ENCODE measurements at places on chromosomes 4 and X.

DNA sequence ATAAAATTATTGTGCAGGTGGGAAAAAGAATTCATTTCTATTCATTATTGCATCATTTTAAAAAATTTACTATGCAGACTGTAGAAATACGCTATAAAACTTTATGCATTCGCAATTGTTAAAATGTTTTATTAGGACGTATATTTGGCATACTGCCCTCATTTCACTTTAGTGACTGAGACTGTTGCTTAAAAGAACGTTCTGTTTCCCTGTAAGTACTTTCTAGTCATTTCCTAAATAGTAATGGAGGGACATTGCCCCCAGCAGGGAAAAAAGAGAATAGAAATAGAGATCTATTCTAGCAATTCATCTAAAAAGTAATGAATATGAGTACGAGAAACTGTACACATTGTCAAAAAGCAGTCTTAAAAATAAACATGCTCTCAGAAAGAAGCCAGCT lies 1295.8 kb upstream of the TENM3 start:
- DNase-seq: no peak

- DNase-seq: peak; percentile 26
Measured at GRCh38 chrX:121407627-121408026, 360.2 kb downstream of the GLUD2 start.

DNA sequence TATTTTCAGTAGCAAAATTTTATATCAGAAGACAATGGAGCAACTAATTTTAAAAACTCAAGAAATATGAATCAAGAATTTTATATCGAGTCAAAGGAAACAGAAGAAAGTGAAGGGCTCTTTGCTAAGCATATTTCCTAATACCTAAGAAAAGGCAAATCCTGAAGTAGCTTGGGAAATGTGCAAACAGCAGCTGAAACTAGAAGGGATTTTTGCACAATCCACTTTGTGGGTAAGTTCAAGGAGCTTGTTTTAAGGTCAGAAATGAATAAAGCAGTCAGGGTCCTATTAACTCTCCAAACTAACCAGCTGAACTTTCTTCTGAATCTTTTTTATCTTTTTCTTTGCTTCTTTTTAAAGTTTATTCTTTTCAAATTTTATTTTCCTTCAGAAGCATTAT lies 500.9 kb upstream of the CXorf51A start:
- DNase-seq: no peak

GRCh38 chr4:143531380-143531779 lies 17.9 kb downstream of the SMARCA5 start:
- peak; percentile 17 for DNase-seq

- no peak for DNase-seq
Measured at GRCh38 chr4:48836658-48837057, 5.8 kb downstream of the OCIAD1 start.

DNA sequence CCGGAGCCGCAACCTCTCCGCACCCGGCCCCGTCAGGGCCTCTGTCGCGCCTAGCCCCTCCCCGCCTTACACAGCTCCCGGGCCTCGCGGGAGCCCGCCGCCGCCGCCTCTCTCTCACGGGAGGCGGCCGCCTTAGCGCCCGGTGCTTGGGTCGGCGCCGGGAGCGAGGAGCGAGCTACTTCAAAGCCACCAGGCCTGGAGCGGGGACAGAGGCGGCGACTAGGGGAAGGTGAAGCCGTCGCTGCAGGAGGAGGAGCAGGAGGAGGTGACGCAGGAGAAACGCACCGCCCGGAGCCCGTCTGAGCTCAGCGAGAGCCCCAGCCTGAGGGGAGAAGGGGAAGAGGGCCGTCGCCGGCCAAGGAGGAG lies 250 bp downstream of the USP9X start:
- DNase-seq: peak; percentile 14

DNA sequence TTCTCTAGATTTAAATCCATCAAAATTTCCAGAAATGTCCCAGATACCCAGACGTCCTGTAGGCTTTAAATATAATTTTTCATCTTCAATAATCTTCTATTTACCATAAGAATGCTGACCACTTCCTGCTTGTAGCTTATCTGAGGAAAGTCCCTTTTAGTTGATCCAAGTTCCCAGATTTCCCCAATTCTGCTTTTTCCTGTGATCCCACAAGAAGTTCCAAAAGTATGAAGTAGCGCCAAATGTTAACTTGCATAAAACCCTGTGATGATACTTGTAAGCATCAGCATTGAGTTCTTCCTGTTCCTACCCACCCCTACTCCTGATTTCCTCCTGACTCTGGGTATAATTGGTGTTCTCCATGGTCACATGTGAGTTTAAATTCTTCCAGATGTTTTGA lies 10.6 kb upstream of the TLR8 start:
- no peak for DNase-seq

- DNase-seq: no peak
Measured at GRCh38 chrX:150268839-150269355, 94.2 kb upstream of the MAMLD1 start.

GRCh38 chr4:6226506-6226905 lies 26.2 kb upstream of the JAKMIP1 start:
- DNase-seq: no peak

DNA sequence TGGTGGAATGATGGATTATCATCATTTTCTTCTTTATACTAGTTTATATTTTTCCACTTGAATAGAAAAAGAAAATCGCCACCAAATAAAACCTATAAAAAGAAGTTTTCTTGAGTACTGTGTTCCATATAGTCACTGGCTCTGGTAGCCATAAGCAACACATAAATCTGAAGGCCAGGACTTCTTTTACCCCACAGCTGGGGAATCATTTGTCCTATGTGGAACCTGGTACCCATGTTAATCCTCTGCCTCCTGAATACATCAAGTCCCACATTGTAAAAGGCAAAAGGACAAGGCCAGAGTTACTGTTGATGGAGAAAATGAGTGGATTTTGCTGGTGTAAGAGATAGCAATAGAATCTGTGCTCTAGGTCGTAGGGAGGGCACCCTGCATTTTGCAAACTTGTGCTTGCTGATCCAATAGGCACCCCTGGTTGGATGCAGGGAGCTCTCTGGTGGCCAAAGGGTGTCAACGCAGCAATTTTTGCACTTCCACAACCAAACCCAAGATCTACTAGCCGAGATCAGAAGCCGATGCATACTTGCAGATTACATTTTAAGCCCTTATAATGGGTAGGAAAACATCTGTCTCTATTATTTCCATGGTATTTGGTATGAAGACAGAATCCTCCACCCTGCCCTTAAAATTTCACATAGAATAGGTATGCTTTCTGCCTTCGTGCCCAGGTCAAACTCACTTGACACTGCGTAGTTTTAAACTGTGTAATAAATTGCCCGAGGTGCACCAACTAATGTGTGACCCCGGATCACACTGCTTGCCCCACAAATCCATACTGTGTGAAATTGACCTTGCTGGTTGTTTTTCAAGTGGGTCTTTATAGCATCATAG lies 146.2 kb upstream of the SCML1 start:
- DNase-seq: peak; percentile 68

GRCh38 chrX:19670854-19671620 lies 155.7 kb upstream of the MAP3K15 start:
- peak; percentile 29 for DNase-seq

GRCh38 chr4:153114771-153115321 lies 89.4 kb upstream of the TRIM2 start:
- DNase-seq: no peak

DNA sequence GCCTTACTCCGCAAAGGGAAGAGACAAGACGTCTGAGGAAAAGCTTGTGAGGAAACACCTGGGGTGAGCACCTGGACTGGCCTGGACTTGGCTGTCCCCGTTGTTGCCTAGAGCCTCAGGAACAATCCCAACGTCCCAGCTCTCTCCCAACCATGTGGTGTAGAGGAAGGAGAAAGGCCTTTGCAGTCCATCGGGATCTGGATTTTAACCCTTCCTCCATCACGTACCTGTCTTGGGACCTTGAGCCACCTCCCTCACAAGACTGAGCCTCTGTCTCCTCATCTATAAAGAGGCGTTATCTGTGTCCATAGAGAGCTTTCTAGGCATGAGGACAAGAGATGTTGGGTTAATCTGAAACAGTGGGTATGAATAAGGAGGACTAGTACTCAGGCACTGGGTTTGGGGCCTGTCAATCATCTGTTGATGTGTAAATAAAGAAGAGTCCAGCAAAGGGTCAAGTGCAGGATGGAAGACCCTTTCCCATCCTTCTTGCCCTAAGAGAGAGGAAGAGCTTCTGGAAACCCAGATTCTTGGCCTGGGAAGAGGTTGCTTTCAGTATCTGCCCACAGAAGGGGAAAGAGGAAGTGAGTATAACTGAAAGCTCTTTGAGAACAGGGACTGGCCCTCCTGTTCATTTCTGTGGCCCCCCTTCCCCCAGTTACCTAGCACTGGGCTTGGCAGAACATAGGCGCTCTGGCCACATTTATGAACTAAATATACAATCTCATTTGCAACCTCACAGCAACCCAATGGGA lies 137.1 kb downstream of the PJA1 start:
- no peak for DNase-seq

GRCh38 chr4:145739845-145740244 lies 59.9 kb downstream of the C4orf51 start:
- DNase-seq: no peak

GRCh38 chrX:30196322-30196721 lies 19.0 kb upstream of the MAGEB2 start:
- DNase-seq: peak; percentile 49

- DNase-seq: peak; percentile 22
Measured at GRCh38 chrX:65493431-65493830, 41.2 kb downstream of the LAS1L start.

DNA sequence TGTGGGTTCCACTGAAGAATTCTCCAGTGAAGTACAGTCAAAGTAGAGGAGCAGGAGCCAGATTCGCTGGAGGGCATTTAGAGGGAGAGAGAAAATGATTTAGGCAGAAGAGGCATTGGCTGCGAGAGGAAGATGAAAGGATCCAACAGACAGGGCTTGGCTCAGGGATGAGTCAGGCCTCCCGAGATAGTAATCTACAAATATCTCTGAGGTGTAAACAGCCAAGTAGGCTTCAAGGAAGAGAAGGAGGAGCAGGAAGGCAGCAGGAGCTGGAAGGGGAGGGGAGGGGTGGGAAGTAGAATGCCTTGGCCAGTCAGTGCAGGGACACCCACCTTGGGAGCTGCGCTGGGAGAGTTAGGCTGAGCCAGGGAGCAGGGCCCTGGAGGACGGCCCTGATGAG lies 55.5 kb downstream of the PJA1 start:
- DNase-seq: no peak

GRCh38 chr4:158578476-158578875 lies 56.8 kb downstream of the RXFP1 start:
- DNase-seq: peak; percentile 57

GRCh38 chr4:66539745-66540144 lies 869.5 kb upstream of the EPHA5 start:
- DNase-seq: no peak

GRCh38 chrX:15269120-15269519 lies 763 bp downstream of the ASB9 start:
- DNase-seq: no peak

DNA sequence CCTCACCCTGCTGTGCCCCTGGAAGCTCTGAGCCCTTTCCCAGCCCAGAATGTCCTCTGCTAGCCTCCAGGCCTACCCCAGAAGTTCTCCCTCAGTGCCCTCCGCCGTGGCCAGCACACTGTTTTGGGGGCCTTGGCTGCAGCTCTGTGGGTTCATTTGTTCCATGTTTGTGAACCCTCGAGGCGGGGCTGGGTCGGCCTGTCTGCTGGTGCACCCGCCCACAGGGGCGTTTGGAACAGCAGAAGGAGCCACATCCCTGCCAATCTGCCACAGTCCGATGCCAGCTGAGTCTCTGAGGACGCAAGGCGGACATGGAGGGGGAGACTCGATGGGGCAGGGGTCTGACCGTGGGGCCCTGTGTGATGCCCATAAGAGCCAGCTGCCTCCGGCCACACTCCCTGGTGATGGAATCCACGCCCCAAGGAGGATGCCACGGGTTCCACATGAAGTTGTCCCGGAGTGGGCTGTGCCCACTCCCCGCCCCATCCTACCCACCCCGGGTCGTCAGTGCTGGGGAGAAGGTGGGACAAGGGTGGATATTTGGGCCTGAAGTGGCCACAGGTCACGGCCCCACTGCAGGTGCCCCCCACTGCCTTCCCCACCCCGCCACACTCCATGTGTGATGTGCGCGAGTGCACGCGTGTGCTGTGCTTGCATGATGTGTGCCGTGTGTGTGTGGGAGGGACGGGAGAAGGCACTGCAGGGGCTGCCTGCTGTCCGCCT lies 7.1 kb downstream of the ATP5ME start:
- DNase-seq: no peak

- DNase-seq: no peak
Measured at GRCh38 chr4:124529131-124529530, 183.4 kb downstream of the ANKRD50 start.

DNA sequence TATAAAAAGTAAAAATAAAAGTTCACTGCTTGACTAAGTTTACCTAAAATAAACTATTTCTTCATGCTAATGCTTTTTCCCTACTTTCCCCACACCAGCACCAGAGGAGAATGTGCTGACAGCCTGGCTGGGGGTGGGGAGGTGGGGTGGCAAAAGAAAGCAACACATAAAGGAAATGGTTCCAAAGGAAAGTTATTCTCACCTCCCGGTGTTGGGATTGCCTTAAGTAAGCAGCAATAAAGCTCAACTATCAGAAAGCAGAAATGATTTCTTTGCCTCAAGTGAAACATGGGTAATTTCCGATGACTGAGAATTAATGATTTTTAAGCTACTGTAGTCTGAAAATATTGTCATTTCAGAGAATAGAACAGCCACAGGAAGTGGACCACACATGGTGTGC lies 84.5 kb upstream of the DKK2 start:
- peak; percentile 29 for DNase-seq

GRCh38 chr4:110543577-110543976 lies 67.6 kb downstream of the ENPEP start:
- no peak for DNase-seq

DNA sequence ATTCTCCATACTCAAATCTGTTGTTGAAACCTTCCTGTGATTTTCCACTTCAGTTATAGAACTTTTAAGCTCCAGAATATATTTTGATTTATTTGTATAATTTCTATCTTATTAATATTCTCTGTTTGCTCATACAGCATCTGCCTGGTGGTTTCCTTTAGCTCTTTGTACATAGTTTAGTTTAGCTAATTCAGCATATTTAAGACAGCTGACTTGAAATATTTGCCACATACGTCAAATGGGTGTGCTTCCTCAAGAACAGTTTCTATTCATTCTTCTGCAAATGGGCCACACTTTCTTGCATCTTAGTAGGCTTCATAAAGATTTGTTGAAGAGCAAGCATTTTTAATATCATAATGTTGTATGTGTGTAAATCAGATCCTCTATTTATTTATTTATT lies 101.8 kb downstream of the MAGEC1 start:
- DNase-seq: no peak

- no peak for DNase-seq
Measured at GRCh38 chr4:55865228-55865806, 11.9 kb downstream of the EXOC1 start.

GRCh38 chr4:74618659-74619058 lies 173.7 kb downstream of the AREG start:
- DNase-seq: no peak

DNA sequence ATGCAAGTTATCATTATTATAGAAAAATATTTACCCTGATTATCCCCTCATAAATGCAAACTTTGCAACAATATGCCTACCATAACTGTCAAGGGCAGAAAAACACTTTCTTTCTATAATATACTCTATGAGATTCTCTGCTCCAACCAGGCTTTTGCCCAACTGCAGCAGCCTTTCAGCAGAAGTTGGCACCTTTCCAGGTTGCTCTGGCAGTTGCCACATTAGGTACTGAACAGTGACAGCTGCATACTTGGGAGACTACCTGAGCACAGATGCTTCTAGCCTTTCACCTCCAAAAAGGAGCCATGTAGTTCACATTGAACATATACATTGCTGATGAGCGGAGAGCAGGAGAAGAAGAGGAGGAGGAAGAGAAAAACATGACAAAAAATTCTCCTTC lies 69.5 kb upstream of the BRWD3 start:
- DNase-seq: no peak

Data from GM23338 (cell line).